ENCODE measurements at places on chromosomes 7 and 10.
A peak's percentile ranks its signal among the peaks of the same experiment; 100 is the strongest.

DNA sequence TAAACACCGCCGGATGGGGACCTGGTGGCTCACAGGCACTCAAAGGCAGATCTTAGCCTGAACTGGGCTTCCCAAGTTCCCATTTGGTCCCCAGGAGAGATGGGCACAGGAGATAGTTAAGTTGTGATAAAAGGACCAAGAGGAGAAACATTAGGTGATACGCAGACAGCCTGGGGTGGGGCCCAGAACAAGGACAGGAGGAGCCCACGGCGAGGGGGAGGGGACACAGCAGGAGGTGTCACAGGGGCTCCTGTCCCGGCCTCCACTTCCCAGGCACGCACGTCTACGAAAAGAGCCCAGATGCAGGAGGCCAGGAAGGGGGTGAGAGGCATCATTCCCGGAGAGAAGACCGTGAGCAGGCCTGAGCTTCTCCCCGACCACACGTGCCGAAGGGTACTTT lies 16.3 kb upstream of the DNAAF5 start:
- no peak for DNase-seq

- DNase-seq: no peak
Observed at GRCh38 chr7:99505324-99505662, 831 bp downstream of the ZKSCAN5 start.

- DNase-seq: peak; percentile 28
Observed at GRCh38 chr7:100679927-100680575, 6.5 kb downstream of the GNB2 start.

- DNase-seq: no peak
Observed at GRCh38 chr10:553233-553632, 136.2 kb downstream of the DIP2C start.

- no peak for DNase-seq
Observed at GRCh38 chr10:122132882-122133565, 138.1 kb upstream of the BTBD16 start.

DNA sequence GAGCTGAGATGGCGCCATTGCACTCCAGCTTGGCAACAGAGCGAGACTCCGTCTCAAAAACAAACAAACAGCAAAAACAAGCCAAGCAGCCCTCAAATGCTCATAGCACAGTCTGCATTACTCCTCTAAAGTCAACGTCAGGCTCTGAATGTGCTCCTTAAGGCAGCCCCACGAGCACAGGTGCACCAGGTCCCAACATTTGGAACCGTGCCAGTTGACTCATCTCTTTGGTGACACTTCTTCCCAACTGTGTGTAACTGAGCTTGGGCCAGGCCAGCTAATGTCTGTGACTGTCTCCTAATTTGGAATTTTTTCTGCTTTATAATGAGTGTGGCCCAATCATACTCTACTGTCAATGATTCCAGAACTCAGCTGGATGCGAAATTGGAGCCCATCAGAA lies 66.3 kb upstream of the EFCAB10 start:
- DNase-seq: no peak

- DNase-seq: peak; percentile 77
Observed at GRCh38 chr10:101071267-101071884, 9.6 kb downstream of the KAZALD1 start.

GRCh38 chr10:51596695-51597094 lies 102.7 kb downstream of the CSTF2T start:
- no peak for DNase-seq

GRCh38 chr7:132328760-132329159 lies 247.5 kb downstream of the PLXNA4 start:
- no peak for DNase-seq

GRCh38 chr10:132752961-132753360 lies 33.0 kb downstream of the NKX6-2 start:
- no peak for DNase-seq

- no peak for DNase-seq
Observed at GRCh38 chr10:31347705-31348104, 28.7 kb downstream of the ZEB1 start.

DNA sequence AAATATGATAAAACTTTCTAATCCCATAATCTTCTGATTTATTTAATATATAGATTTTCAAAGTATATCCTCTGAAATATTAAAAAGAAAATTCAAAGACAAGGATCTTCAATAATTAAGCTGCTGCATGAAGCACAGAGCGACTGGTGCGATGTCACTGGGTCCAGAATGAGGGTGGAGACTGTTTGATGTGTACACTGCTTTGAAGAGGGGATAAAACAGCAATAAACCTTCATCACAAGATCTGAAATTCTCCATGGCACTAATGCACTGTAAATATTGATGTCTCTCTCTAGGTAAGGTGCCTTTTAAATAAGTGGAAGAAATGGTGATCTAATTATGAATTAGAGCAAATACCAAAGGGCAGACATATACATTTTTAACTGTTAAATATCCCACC lies 337.8 kb downstream of the PARD3 start:
- DNase-seq: no peak
